Progenitor cell of endocrine pancreas (in vitro differentiated cells): ENCODE measurements at places on chromosomes 6 and 20.
A peak's percentile ranks its signal among the peaks of the same experiment; 100 is the strongest.

GRCh38 chr6:149472241-149472640, 12.6 kb downstream of the ZC3H12D start:
- no peak overlapping the region for H3K4me3 ChIP-seq
- no peaks in the 10 kb centered on the region for H3K36me3 ChIP-seq
- no peaks in the 10 kb centered on the region for H3K4me1 ChIP-seq

DNA sequence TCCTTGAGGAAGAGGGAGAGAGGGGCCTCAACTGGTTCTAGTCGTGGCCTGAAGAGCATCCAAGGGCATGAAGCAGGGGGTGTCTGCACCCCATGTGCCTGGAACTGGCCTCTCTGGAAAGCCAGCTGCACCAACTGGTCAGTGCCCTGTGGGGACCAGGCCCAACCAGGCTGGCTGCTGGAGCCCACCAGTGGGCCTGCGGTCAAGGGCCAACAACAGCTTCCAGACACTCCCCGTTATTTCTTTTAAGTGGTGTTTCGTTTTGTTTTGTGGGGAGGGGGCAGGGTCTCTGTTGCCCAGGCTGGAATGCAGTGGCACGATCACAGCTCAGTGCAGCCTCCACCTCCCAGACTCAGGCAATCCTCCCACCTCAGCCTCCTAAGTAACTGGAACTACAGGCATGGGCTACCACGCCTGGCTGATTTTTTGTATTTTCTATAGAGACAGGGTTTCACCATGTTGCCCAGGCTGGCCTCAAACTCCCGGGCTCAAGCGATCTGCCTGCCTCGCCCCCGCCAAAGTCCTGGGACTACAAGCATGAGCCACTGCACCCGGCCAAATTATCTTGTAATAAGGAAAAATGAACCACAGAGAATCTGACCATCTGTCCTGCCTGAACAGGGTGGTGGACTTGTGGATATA, 11.9 kb upstream of the C20orf144 start:
- H3K27me3 ChIP-seq = no peaks in the 10 kb centered on the region
- H3K27ac ChIP-seq = peak overlapping the region; percentile 4
- H3K4me1 ChIP-seq = peaks cover 59% of the 10 kb centered on the region
- peaks cover 12% of the 10 kb centered on the region for H3K36me3 ChIP-seq
- DNase-seq = no peak

- DNase-seq = no peak
- no peak overlapping the region for H3K4me3 ChIP-seq
- H3K27me3 ChIP-seq = no peaks in the 10 kb centered on the region
- no peak overlapping the region for H3K27ac ChIP-seq
Measured at GRCh38 chr6:104579310-104579863, 280.3 kb downstream of the HACE1 start.

GRCh38 chr6:4612636-4613171, 163.5 kb upstream of the CDYL start:
- H3K4me3 ChIP-seq = no peak overlapping the region
- no peak for DNase-seq
- H3K36me3 ChIP-seq = no peaks in the 10 kb centered on the region
- H3K27ac ChIP-seq = no peak overlapping the region

DNA sequence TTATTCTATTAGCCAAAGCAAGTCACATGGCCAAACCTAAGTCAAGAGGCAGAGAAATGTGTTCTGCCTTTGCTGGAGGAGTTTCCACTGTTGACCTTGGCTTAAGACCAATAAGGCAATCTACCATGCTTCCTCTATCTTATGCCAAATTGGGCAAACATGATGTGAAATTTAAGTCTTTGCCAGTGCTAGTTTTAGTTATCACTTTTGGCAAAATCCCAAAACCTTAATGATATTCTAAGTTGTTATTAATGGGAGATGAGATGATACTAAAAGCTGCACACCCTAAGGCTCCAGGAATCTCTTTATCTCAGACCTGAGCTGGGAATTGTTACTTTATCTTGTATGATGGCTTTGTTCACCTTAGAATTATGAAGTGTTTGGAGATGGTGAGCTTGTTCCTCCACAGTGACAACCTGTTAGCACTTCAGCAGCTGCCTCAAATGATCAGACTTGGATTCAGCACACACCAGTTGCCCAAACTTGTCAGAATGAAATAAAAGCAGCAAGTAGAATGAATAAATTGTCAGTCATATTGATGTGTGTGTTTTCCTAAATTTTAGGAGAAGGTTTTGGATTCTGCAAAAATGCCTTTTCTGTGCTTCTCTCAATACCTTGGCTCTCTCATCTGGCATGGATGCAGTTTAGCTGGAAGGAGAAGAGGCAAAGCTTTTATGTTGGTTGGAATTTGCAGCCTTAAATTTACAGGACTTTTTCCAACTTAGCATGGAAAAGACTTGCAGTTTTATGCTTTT, 49.3 kb downstream of the RIN2 start:
- no peak overlapping the region for H3K27ac ChIP-seq
- no peak overlapping the region for H3K4me3 ChIP-seq
- no peaks in the 10 kb centered on the region for H3K4me1 ChIP-seq

DNA sequence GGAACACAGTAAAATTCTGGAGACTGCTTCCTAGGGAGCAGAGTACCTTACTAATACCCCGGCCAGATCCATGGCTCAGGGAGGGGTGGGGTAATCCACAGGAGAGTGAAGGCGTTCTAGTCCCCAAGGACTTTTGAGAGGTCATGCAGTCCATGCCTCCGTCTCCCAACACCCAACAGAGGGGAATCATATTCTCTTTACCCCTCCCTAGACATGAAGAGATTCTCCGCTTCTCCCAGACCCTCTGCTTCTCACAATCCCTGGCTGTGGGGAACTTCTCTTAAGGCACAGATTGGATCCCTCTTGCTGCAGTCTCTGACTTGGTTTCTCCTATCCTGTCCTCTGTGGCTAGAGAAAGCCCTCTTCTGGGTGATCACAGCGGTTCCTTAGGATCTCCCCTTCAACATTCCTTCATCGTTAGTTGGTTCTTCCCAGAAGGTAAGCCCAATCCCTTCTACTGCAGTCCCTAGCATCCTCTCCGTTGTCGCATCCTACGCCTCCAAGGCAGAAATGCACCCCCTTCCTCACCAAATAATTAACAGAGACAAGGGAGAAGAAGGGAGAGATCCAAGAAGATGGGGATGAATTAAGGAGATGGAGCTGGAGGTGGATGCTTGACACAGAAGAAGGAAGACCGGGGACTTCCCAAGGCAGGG, 562 bp downstream of the GGT7 start:
- peak overlapping the region; percentile 80 for H3K4me3 ChIP-seq
- peak overlapping the region; percentile 60 for H3K27ac ChIP-seq
- DNase-seq = no peak
- H3K4me1 ChIP-seq = peaks cover 30% of the 10 kb centered on the region
- H3K27me3 ChIP-seq = peaks cover 18% of the 10 kb centered on the region
- H3K36me3 ChIP-seq = peaks cover 1% of the 10 kb centered on the region

DNA sequence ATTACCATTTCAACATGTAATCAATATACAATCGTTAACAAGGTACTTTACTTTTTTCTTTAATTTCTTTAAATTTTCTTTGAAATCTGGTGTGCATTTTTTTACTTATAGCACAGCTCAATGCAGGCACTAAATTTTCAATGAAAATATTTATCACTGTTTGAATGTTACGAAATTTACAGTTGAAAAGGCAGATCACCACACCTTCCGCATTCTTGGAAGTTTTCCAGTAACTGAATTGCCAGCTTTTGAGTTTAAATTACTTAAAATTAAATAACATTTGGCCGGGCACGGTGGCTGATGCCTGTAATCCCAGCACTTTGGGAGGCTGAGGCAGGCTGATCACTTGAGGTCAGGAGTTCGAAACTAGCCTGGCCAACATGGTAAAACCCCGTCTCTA, 309.9 kb downstream of the BMP7 start:
- peaks cover 2% of the 10 kb centered on the region for H3K4me1 ChIP-seq
- H3K27ac ChIP-seq = no peak overlapping the region
- no peak for DNase-seq
- H3K36me3 ChIP-seq = no peaks in the 10 kb centered on the region
- H3K27me3 ChIP-seq = peaks cover 36% of the 10 kb centered on the region

DNA sequence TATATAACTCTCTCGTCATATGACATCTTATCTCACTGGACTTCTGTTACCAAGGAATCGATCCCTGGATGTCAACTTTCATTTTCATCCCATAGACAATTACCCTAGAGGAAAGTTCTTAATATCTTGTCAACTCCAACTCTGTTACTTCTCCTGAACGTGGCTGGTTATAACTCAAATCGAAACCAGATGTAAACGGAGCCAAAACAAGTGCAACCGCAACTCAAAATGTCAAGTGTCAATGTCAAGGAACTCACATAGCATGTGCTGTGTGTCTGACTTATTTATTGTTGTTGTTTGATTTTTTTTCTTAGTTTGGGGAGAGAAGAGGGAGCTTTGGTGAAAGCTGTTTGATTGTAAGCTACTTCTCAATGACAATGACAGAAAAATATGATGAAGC, 108.6 kb downstream of the VIP start:
- H3K36me3 ChIP-seq = no peaks in the 10 kb centered on the region
- H3K27ac ChIP-seq = no peak overlapping the region
- H3K27me3 ChIP-seq = peaks cover 3% of the 10 kb centered on the region
- no peak for DNase-seq
- no peak overlapping the region for H3K4me3 ChIP-seq

DNA sequence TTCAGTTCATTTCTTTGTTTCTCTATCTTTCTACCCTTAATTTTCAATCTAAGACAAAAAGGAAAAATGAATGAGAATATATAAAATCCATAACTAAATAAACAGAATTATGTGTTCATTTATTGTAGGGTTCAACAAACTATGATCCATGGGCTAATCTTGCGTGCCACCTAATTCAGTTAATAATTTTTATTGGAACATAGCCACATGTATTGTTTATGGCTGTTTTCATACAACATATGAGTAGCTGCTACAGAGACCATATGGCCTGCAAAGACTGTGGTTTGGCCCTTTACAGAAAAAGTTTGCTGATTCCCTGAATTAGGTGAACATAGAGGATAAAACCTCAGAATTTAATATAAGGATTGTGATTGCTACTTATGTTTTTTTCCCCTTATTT, 21.8 kb downstream of the SENP6 start:
- no peak overlapping the region for H3K4me3 ChIP-seq
- no peak for DNase-seq
- H3K36me3 ChIP-seq = peaks cover 16% of the 10 kb centered on the region
- no peaks in the 10 kb centered on the region for H3K27me3 ChIP-seq
- peaks cover 5% of the 10 kb centered on the region for H3K4me1 ChIP-seq

DNA sequence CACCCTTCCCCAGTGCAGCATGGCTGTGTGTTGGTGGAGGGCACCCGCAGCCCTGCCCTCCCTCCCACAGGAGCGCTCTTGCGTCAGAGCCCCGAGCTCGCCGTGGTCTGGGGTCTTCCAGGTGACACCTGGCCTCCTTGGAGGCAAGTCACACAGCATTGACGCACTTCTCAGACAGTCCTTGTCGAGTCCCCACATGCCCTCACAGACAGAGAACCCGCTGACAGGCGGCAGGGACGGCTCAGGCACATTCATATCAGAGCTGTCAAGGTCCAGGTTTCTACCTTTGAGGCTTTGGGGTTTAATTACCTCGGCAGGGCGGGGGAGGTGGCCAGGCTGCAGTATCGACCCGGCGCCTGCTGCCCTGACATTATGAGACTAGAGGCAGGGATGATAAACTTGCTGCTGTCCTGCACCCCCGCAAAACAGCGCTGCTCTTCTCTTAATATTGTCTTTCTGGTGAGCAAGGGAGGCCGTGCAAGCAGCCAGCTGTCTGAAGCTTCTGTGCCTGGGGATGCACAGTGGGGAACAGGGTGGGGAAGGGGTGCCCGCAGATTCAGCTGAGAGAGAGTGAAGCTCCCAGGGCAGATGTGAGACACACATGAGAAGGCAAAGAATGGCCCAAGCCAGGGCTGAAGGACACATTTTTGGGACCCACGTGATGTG, 4.7 kb downstream of the NPEPL1 start:
- H3K4me1 ChIP-seq = no peaks in the 10 kb centered on the region
- peaks cover 5% of the 10 kb centered on the region for H3K36me3 ChIP-seq
- H3K4me3 ChIP-seq = no peak overlapping the region
- no peak for DNase-seq
- no peaks in the 10 kb centered on the region for H3K27me3 ChIP-seq
- H3K27ac ChIP-seq = peak overlapping the region; percentile 29

DNA sequence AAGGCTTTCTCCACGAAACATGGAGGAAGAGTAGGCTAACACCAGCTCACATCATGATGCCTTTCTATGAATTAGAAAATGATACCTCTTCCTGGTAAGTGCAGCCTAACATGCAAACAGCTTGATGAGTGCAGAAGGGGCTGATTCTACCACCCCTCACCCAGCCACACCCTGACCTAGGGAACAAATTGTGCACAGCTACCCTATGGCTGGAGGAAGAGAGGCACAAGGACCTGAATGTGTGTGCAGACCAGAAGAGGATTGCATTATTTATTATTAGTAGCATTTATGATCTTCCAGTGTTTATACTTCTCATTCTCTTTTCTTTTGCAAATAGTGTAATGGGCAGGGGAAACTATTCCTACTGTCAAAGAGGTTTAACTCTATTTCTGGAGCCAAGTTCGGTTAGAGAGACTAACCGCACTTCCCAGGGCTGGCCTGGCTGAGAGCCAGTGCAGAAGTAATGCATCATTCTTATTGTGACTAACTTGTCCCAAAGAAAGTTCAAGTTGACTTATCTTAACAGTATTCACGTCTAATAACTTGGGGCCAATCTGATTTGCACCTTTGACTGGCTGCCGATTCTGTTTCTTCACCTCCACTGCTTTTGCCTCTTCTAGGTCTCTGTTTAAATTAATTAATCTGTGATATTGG, 237.5 kb downstream of the CD83 start:
- no peaks in the 10 kb centered on the region for H3K36me3 ChIP-seq
- no peak for DNase-seq

DNA sequence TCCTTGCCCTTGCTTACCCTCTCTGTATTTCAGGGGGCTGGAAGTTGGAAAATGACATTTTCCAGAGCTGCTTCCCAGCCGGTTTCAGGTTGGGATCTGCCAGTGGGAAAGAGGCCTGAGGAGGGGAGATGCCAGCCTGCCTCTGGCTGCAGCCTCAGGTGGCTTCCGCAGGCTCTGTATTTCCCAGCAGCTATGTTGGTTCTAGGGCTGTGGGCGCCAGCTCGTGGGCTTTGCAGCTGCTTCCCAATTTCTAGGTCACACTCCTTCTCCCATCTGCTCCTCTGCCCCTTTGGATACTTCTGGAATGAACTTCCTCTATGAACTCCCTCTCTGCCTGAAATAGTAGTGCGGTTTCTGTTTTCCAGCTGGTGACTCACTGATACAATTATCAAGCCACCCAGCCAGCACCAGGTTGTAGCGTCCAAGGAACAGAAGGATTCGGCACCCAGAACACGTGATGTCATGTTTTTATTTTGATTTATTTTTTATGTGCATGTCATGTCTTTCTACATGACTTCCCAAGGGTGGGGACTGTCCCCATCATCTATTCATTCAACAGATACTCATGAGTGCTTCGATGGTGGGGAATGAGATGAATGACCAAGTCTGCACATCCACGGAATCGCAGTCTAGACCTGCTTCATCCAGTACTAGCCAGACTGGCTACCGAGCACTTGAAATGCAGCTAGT, 38.0 kb downstream of the TGM2 start:
- H3K4me3 ChIP-seq = no peak overlapping the region
- H3K36me3 ChIP-seq = no peaks in the 10 kb centered on the region
- no peak overlapping the region for H3K27ac ChIP-seq
- DNase-seq = no peak
- no peaks in the 10 kb centered on the region for H3K27me3 ChIP-seq
